Stimulated activated CD4-positive, alpha-beta T cell treated with anti-CD3 and anti-CD28 coated beads, TNF-alpha, amount 100 ng/mL, for 1 hour (primary cell): ENCODE measurements at places on chromosomes 11 and 22.

DNA sequence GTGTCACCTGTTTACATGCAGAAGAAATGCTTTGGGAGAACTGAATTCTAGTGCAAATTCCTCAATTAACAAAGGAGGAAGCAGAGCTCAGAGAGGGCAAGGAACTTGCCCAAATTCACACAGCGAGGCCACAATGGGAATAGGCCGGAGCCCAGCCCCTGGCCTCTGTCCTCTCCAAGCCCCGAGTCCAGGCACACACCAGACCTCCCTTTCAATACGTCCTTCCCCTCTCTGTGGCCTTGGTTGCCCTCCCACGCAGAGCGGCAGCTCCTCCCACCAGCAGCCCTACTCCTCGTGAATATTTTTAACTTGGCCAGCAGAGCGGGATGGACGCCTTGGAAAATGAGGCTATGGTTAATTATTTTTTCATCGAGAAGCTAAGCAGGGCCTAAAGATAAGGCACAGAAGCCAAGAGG lies 1.6 kb upstream of the CARD10 start:
- no peak for DNase-seq

DNA sequence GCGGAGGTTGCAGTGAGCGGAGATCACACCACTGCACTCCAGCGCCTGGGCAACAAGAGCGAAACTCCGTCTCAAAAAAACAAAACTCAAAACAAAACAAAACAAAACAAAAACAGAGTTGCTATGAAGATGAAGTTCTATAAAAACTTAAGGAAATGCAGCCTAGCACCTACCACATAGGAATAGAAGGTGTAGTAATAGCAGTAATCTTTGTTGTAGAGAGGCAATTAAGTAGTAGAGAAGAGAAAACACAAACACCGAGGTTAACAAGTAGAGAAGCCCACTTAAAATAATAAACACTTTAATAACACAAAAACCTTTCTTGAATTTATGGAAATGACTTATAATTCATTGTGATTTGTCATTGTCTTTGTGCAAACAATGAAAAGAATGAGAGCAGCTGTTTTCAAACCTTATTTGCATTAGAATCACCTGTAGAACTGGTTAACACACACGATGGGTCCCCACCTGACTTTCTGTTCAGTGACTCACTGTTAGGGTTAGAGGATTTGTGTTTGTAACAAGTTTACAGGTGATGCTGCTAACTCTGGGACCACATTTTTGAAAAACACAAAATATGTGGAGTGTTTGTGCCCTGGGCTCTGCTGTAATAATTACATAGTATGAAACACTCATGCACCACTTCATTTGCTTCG lies 43.1 kb downstream of the TYR start:
- no peak for DNase-seq

DNA sequence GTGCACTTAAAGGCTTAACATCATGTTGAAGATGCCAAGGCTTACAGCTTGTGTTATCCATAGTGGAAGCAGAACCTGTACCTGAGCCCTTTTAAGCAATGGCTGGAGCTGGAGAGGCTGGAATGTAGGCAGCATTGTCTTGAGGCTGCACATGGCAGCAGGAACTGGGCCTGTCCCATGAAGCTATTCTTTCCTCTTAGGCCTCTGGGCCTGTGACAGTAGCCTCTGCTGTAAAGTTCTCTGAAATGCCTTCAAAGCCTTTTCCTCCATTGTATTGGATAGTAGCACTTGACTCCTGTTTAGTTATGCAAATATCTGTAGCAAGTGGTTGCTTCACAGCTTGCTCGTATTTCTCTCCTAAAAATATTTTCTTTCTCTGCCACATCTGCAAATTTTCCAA lies 127.4 kb upstream of the ANO5 start:
- DNase-seq = no peak

DNA sequence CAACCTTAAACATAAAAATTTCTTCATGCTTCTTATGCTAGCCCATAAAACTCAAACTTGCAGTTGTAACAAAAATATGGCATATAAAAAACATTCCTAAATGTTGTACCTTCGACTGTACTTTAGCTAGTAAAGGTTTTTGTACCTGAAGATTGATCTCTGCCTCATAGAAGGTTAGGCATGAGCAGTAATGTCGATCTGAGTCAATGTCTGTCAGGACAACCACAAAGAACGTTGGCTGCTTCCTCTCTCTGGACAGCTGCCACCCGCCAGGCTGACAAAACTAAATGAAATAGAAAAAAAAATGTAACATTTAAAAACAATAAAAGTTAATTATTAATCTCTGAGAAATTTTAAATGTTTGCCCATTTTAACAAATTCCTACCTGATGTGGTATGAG lies 251.3 kb downstream of the SBF2 start:
- no peak for DNase-seq

DNA sequence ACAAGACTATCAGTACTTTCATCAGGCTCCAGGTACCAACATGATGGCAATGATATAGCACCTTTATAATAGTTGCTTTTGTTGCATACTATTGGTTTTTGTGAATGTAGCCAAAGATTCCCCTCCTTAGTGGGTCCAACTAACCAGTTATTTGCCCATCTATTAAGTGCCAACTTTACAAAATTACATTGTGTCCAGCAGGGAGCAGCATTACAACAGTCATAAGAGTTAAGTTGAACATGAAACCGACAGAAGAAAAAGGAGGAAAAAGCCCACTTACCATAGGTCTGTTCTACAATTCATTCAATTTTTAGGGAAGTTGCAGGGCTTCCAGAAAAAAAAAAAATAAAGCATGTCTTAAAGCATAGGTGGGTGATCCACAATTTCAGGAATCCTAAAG lies 21.6 kb downstream of the IMMP1L start:
- no peak for DNase-seq

- DNase-seq = no peak
Observed at GRCh38 chr11:128570632-128571031, 16.7 kb downstream of the ETS1 start.

- no peak for DNase-seq
Observed at GRCh38 chr11:118619444-118620197, 12.2 kb downstream of the PHLDB1 start.

- no peak for DNase-seq
Observed at GRCh38 chr11:69943506-69943905, 124.3 kb upstream of the FGF3 start.
